SK-N-SH (cell line): ENCODE measurements at places on chromosomes 1 and 21.
A peak's percentile ranks its signal among the peaks of the same experiment; 100 is the strongest.

GRCh38 chr1:93344886-93345632 lies 648 bp upstream of the DR1 start:
- no peak for DNase-seq

DNA sequence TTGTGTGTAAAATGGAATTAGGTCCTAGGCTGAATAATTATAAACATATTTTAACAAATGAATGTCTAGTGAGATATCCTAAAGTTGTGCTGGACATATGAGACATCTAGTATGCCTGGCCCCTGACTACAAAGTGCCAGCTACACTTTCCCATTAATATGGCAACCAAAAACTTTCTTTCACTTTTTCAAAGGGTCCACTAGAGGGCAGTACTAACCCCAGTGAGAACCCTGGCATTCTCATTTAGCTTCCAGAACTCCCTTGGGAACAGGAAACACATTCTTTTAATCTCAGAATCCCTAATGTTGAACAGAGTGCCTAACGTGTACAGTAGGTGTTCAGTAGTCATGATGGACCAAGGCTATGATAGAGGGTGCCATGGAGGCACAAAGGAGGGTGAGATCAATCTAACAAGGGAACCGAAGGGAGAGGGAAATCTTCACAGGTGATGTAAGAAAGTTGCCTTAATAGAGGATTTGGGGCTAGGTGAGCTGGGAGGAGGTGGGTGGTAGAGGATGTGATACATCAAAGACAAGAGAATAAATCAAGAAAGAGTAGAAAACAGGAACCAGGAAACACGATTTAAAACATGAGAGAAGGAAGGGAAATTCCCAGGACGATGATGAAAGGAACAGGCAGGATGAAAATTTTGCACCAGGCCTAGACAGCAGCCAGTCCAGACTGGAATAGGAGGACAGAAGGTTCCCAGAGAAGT lies 41.6 kb downstream of the NSL1 start:
- DNase-seq = peak; percentile 65

DNA sequence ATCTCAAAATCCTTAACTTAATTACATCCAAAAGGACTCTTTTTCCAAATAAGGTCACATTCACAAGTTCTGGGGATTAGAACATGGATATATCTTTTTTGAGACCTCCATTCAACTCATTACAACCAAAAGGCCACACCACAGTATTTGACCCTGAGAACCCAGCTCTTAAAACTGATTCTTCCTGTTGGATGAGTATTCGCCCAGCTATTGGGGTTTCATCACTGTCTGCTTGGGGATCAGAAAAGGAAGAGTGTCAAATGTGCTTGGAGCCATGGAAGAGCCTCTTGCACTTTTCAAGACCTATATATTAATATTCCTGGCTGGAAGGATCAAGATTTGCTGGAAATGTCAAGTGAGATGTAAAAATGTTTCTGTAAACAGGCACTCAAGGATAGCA lies 5.4 kb upstream of the TINAGL1 start:
- no peak for DNase-seq

- DNase-seq = no peak
Measured at GRCh38 chr1:12249181-12249580, 19.4 kb downstream of the VPS13D start.

- no peak for DNase-seq
Measured at GRCh38 chr21:34020983-34021553, 52.3 kb upstream of the MRPS6 start.

- DNase-seq = no peak
Measured at GRCh38 chr21:25428537-25428936, 178.7 kb downstream of the MRPL39 start.

GRCh38 chr1:20348326-20348915 lies 57.7 kb downstream of the VWA5B1 start:
- no peak for DNase-seq

- DNase-seq = no peak
Measured at GRCh38 chr1:35577071-35577998, 4.2 kb downstream of the TFAP2E start.

GRCh38 chr1:59666106-59666505 lies 148.6 kb upstream of the HOOK1 start:
- DNase-seq = no peak

DNA sequence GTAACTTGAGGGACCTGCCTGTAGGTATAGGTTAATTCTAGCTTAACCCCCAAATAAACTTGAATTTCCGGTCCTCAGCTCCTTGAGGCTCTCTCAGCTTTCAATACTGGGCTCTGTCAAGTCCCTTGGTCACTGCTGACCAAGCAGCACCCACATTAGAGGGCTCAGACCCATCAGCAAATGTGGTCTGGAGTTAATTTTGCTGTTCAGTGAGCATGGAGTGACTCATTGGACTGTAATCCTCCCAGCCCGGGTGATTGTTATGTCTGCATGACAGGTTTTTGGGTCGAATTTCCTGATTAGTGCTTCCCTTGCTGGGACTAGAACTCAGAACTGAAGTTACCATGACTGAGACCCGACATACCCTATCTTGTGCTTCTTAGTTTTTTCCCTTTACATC lies 130.6 kb downstream of the URB2 start:
- DNase-seq = no peak

DNA sequence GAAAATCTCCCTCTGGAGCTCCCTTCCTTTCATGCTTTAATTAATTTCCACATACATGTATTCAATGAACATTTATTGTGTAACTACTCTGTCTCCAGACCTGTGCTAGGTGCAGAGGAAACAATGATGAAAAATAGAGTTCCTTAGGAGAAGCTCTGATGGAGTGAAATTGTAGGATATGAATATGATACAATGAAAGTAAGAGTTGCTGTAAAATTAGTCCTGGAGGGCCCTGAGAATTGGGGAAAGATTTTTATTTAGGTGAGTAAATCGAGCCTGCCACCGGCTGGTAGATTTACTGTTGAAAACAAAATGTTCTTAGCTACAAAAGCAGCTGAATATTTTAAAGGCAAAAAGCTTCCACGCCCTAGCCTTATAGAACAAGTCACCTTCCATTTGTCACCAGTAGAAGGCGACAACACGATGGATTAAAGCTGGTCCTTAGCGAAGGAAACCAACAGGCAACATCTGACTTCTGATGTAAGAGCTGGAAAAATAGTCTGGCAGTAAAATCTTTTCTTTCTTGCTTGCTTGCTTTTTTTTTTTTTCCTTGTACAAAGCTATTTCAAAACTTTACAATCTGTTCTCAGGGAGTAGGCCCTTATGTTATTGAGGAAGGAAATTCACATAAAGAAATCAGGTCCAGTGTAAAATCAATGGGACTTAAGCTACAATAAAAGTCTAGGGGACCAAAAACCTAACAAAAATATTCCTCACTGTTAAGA lies 82.0 kb upstream of the ROR1 start:
- DNase-seq = peak; percentile 70

DNA sequence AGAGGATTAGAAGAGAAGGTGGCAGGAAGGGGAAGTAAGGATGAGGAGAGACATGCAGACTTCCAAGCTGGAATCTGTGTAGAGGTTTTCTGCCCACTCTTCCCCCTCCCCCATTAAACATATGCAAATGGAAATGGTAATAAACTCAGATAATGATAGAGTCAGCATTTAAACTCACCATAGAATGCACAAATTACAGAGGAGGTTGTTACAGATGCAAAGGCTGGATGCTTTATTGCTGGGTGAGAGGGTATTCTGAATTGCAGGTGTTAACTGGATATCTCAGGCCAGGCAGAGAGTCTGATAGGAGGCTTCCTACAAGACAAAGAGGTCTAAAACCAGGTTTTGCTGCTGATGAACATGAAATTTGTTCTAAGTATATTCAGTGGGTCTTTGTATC lies 372.5 kb downstream of the SEC16B start:
- no peak for DNase-seq

DNA sequence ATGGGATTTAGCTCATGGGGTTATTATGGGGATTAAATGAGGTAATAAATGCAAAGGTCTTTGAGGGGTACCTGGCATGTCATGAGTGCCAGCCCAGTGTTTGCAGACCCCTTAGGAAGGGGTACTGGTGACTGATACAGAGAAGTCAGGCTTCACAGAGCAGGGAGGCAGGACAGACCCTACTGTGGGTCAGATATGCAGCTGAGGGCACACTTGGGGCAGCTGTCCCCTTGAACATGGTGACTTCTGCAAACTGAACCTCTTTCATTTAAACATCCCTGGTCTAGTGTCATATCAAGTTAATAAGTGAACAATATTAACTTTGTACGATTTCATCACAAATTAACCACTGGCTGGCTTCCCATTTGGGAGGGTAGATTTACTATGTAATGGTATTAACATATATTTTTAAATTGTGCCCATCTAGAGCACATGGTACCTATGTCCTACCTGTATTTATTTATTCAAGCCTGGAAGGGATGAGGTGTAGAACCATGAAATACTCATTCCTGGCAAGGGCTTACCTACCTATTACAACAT lies 25.9 kb downstream of the STPG1 start:
- no peak for DNase-seq

GRCh38 chr1:30905916-30906620 lies 2.5 kb downstream of the SDC3 start:
- no peak for DNase-seq

- DNase-seq = peak; percentile 43
Measured at GRCh38 chr1:34918386-34918976, 11.0 kb downstream of the DLGAP3 start.
